ENCODE measurements at places on chromosomes 4 and X.

- DNase-seq = no peak
These were observed 9.1 kb downstream of the NSG1 start for GRCh38 chr4:4395849-4396627.

DNA sequence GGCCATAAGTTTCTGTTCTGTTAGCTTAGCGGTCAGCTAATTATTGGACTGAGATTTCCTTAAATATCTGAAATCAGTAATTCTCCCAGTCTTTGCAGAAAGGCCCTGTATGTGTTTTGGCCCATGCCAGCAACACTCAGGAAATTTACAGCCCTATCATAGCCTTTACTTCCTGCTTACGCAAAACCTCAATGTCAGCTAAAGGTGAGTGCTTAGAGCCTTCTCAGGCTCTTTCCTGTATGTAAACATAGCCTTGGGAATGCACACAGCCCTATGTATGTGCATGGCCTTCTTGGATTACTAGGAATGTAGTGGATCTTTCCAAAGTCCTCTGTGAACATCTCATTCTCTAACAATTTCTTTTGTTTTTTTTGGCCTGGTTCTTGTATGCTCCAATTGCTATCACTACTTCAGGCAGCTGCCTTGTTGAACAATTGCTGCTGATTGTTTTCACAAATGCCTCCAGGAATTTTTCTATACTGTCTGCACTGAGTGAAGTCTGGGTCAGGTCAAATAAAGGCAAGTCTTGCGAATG lies 200.0 kb downstream of the PPP1R2C start:
- DNase-seq = no peak

- no peak for DNase-seq
These were observed 539.8 kb upstream of the SLIT2 start for GRCh38 chr4:19711871-19712270.

- no peak for DNase-seq
These were observed 33.3 kb upstream of the DSPP start for GRCh38 chr4:87574996-87575395.

- DNase-seq = no peak
These were observed 744.0 kb downstream of the FSTL5 start for GRCh38 chr4:161419822-161420221.

GRCh38 chrX:118373538-118373937 lies 27.6 kb downstream of the WDR44 start:
- no peak for DNase-seq

- DNase-seq = no peak
These were observed 54.2 kb downstream of the TMA16 start for GRCh38 chr4:163548481-163549243.

GRCh38 chr4:26858035-26858918 lies 2.4 kb upstream of the STIM2 start:
- DNase-seq = no peak

- no peak for DNase-seq
These were observed 18.9 kb upstream of the PCDH10 start for GRCh38 chr4:133130171-133130570.
